Activated T-cell treated with anti-CD3 and anti-CD28 coated beads, Interleukin-2, amount 50 U/mL, for 72 hours (primary cell): ENCODE measurements at places on chromosomes 2 and 18. TPM values are rescaled to one million over a fixed set of nuclear protein-coding genes. Genes with fewer than 3 reads are reported as not detected.

GRCh38 chr18:3246635-3247239, 864 bp upstream of the MYL12A start:
- H3K36me3 ChIP-seq = peaks cover 14% of the 10 kb centered on the region
- no peaks in the 10 kb centered on the region for H3K27me3 ChIP-seq
- H3K27ac ChIP-seq = peak overlapping the region; percentile 80
- peaks cover 43% of the 10 kb centered on the region for H3K4me1 ChIP-seq

GRCh38 chr18:48666613-48667012, 127.8 kb downstream of the CTIF start:
- no peaks in the 10 kb centered on the region for H3K4me1 ChIP-seq
- no peak for DNase-seq
- H3K4me3 ChIP-seq = no peak overlapping the region
- no peak overlapping the region for H3K27ac ChIP-seq
- H3K36me3 ChIP-seq = peaks cover 9% of the 10 kb centered on the region

GRCh38 chr2:29502460-29502911, 387.3 kb downstream of the CLIP4 start:
- no peaks in the 10 kb centered on the region for H3K36me3 ChIP-seq
- H3K27ac ChIP-seq = no peak overlapping the region
- H3K27me3 ChIP-seq = peaks cover 9% of the 10 kb centered on the region

GRCh38 chr2:182132605-182133004, 147.0 kb downstream of the PPP1R1C start:
- no peak overlapping the region for H3K27ac ChIP-seq
- no peak overlapping the region for H3K4me3 ChIP-seq
- DNase-seq = no peak

DNA sequence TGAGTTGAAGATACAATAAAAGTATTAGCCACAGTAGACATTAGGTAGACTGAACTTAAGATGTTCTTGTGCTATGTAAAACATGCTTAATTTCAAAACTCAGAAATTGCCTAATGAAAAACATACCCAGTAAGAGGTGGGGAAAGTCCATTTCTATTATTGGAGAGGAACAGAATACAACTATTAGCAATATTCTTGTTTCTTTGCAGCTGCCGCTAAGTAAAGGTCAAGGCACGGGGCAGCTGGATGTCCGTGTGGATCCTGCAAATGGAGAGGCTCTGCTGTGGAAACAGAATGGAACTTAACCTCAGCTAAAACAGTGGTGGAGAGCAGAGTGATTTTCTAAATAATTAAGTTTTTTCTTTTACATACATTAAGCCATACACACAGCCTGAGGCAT, 139.2 kb upstream of the ARHGAP28 start:
- no peaks in the 10 kb centered on the region for H3K27me3 ChIP-seq
- H3K27ac ChIP-seq = no peak overlapping the region
- no peak for DNase-seq
- no peaks in the 10 kb centered on the region for H3K4me1 ChIP-seq

DNA sequence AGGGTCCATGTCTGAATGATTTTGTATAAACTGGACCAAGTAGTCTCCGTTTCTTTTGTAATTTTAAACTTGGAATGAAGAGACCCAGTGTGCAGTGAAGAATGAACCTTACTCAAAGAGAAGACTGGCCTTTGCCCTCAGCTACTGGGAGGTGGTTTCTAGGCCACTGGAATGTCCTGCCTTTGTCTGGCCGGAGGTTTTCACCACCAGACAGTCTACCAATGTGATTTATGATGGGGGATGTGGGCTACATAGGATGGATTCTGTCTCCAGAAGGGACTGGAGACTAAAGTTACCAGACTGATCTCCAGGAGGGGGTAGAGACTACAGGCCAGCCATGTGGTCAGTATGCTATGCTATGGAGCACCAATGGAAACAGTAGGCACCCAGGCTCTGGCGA, 42.8 kb upstream of the RAB31 start:
- no peaks in the 10 kb centered on the region for H3K27me3 ChIP-seq
- H3K4me1 ChIP-seq = no peaks in the 10 kb centered on the region
- H3K4me3 ChIP-seq = no peak overlapping the region
- DNase-seq = no peak
- H3K27ac ChIP-seq = no peak overlapping the region

DNA sequence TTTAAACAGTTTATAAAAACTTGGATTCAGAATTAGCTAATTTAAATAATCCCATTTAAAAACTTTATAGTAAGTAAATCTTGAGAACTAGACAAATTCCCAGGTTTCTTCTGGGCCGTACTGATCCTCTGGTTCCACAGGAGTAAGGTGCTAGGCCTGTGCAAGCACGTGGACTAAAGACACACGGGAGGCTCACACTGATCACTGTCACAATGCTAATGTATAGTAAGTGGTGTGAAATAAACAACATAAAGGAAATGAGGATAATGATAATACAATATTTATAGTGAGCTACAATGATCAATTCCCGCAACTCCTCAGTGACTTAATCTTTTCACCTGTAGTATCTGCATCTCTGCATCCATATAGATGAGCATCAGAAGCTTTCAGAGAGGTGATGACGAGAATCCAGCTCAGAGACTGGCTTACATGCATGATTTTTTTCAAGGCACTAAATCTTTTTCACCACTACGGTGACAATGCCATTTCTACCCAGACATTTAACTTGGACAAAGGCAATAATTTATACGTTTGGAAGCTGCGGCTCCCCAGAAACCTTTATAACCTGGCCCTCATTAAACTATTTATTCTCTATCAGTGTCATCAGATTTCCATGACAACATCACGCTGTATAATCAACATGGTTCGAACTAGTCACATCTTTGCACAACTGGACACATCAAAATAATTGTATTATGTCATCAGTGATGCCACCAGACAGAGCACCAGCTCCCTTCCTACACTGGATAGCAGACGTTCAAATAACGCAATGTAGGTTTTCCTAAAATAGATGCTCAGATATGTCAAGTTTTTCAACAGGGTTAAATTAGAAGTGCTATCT, 196.2 kb downstream of the ZNF385B start:
- no peaks in the 10 kb centered on the region for H3K36me3 ChIP-seq
- H3K27ac ChIP-seq = no peak overlapping the region
- H3K4me3 ChIP-seq = no peak overlapping the region
- DNase-seq = no peak
- H3K4me1 ChIP-seq = no peaks in the 10 kb centered on the region
- H3K27me3 ChIP-seq = no peaks in the 10 kb centered on the region

GRCh38 chr2:223870840-223871611, 33.6 kb upstream of the AP1S3 start:
- no peak overlapping the region for H3K27ac ChIP-seq
- H3K4me3 ChIP-seq = no peak overlapping the region
- no peak for DNase-seq
- H3K4me1 ChIP-seq = peaks cover 6% of the 10 kb centered on the region
- no peaks in the 10 kb centered on the region for H3K27me3 ChIP-seq

- no peak overlapping the region for H3K27ac ChIP-seq
- no peak for DNase-seq
- no peak overlapping the region for H3K4me3 ChIP-seq
- no peaks in the 10 kb centered on the region for H3K4me1 ChIP-seq
Measured at GRCh38 chr2:170087413-170087793, 90.5 kb upstream of the MYO3B start.

DNA sequence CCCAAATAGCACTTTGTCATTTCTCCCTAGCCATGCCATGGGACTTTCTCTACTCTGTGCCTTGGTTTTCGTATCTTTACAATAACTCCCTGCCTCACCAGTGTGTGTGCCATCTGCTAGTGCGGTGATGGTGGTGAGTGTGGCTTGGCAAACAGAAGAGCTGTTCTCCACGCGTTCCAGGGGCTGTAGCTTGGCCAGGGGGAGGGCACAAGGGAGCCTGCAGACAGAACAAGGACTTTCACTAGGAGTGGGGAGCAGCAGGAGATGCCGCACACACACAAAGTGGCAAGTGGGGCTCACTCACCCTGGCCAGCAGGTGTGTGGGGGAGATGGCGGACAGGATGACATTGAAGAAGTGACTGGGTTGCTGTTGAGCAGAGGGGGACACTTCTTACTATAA, 196.9 kb downstream of the HAUS1 start:
- H3K36me3 ChIP-seq = no peaks in the 10 kb centered on the region
- H3K4me3 ChIP-seq = no peak overlapping the region

GRCh38 chr2:3972377-3972776, 269.0 kb downstream of the DCDC2C start:
- no peak overlapping the region for H3K27ac ChIP-seq
- no peak for DNase-seq

DNA sequence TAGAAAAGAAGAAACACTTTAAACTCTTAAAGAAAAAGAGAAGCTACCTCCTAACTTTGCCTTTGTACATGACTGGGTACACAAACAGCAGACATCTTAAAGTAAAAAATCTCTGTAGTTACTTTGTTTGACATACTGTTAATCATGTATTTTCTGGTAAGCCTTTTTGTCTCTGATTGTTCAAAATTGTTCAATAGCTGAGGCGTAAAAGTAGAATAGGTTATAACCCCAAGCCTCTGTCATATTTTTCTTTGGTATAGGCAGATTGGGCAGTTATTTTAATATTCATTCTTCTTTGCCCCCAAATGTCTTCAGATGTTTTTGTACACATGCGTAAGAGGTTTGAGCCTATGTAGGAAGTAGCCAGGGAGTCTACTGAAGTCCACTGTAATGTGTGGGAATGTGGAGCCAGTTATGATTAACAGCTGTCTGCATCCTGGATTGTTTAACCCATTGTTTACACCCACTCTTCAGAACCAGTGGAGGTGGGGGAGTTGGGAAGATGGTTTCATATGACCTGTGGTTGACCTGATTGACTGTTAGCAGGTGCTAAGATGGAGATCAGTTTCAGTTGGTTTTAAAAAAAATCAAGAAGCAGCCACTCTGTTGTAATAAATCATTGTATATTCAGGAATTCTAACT, 150.5 kb downstream of the TANC1 start:
- DNase-seq = no peak
- H3K4me1 ChIP-seq = peaks cover 8% of the 10 kb centered on the region
- H3K4me3 ChIP-seq = no peak overlapping the region
- no peaks in the 10 kb centered on the region for H3K27me3 ChIP-seq
- no peak overlapping the region for H3K27ac ChIP-seq

DNA sequence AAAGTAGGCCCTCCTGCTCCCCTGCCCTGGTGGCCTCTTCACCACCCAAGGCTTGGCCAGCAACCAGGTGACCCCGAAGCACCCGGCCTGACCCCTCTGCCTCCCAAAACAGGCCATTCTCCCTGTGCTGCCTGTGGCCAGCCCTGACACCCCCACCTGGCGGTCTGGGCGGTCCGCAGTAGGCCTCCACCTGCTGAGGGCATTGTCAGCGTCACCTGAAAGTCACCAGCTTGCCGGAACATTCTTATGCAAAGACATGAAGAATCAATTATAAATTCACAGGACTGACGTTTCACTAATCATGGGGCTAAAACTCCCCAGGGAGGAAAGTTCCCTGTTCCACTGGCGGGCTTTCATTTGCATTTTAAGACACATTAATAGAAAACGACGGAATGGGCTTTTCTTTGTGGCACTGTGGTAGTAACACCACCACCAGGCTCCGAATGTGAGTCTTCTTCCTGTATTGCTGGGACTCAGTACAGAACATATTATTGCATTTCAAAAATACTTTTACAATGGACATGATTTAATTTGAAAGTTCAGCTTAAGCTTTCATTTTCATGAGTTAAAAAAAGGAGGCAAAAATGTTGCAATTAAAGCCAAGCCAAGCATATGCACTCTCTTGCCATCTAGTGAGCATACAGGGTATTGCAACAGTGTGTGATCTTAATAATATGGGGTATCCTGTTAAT, 57.4 kb downstream of the ADI1 start:
- H3K4me1 ChIP-seq = peaks cover 16% of the 10 kb centered on the region
- DNase-seq = peak; percentile 48
- H3K4me3 ChIP-seq = peak overlapping the region; percentile 47
- H3K36me3 ChIP-seq = peaks cover 2% of the 10 kb centered on the region

- no peak overlapping the region for H3K27ac ChIP-seq
- no peak overlapping the region for H3K4me3 ChIP-seq
- no peaks in the 10 kb centered on the region for H3K36me3 ChIP-seq
- no peak for DNase-seq
- H3K4me1 ChIP-seq = peaks cover 11% of the 10 kb centered on the region
Measured at GRCh38 chr2:10430886-10431622, 17.1 kb downstream of the ODC1 start.

- H3K4me3 ChIP-seq = no peak overlapping the region
- no peaks in the 10 kb centered on the region for H3K36me3 ChIP-seq
- no peaks in the 10 kb centered on the region for H3K4me1 ChIP-seq
- H3K27me3 ChIP-seq = no peaks in the 10 kb centered on the region
Measured at GRCh38 chr18:67199993-67200617, 316.4 kb downstream of the DSEL start.

- peaks cover 13% of the 10 kb centered on the region for H3K4me1 ChIP-seq
- no peaks in the 10 kb centered on the region for H3K27me3 ChIP-seq
- no peak overlapping the region for H3K27ac ChIP-seq
Measured at GRCh38 chr18:80042785-80043184, 8.6 kb downstream of the RBFA start.

DNA sequence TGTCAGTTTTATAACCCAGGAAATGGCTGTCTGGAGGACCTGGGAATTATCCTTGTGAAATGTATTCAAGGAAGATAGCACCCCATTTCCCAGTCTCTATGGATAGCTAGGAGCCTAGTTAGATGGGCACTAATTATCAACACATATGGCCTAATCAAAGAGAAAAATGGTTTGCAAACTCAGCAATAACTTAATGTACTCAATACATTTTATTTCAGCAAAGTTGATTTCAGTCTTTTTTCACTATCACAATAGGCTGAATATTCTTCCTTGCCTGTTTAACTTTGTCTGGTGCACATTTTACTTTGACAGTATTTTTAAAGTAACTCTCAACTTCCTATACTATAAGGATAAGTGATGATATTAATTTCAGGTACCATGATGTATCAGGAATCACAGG, 756.3 kb downstream of the CCDC85A start:
- H3K36me3 ChIP-seq = no peaks in the 10 kb centered on the region
- no peaks in the 10 kb centered on the region for H3K4me1 ChIP-seq
- no peaks in the 10 kb centered on the region for H3K27me3 ChIP-seq
- no peak overlapping the region for H3K4me3 ChIP-seq
- DNase-seq = no peak

GRCh38 chr18:34322365-34323289, 97.9 kb upstream of the NOL4 start:
- no peaks in the 10 kb centered on the region for H3K27me3 ChIP-seq
- H3K4me3 ChIP-seq = no peak overlapping the region
- no peaks in the 10 kb centered on the region for H3K4me1 ChIP-seq
- peak; percentile 19 for DNase-seq
- H3K36me3 ChIP-seq = no peaks in the 10 kb centered on the region
- no peak overlapping the region for H3K27ac ChIP-seq

Gene RAB27B
- total RNA-seq = 0.19 TPM

Gene RAB17
- total RNA-seq = 0.09 TPM

Gene DNAJC5G
- total RNA-seq = 0.31 TPM

Gene FBLN7
- total RNA-seq = 22.3 TPM

Gene IL1R1
- 14.3 TPM for total RNA-seq

Gene NTSR2
- not detected for total RNA-seq

Gene TSPYL6
- not detected for total RNA-seq

Gene CDK5R2
- not detected for total RNA-seq

Gene ZNF513
- total RNA-seq = 15.7 TPM

Gene SCN1A
- total RNA-seq = not detected

Gene SPP2
- not detected for total RNA-seq

Gene SGPP2
- total RNA-seq = 15.1 TPM

Gene KIAA2012
- total RNA-seq = not detected

Gene PPIG
- 67.4 TPM for total RNA-seq

Gene NAT8
- not detected for total RNA-seq

Gene POTEE
- total RNA-seq = 0.32 TPM

Gene UGT1A10
- total RNA-seq = not detected

Gene SLC30A3
- 2.3 TPM for total RNA-seq

Gene RAB10
- total RNA-seq = 147 TPM
